ENCODE measurements at places on chromosomes 2 and 18. TPM values are rescaled to one million over a fixed set of nuclear protein-coding genes. Genes with fewer than 3 reads are reported as not detected.

DNA sequence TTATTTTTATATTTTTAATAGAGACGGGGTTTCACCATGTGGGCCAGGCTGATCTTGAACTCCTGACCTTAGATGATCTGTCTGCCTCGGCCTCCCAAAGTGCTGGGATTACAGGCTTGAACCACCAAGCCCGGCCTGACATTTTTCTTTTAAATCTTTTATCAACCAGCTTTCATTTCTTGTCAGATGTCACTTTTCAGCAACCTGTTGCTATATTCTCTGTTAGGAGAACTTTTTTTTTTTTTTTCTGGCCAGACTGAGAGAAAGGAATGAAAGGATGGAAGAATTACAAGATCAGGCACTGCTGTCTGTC lies 146.3 kb downstream of the TGIF1 start:
- no peak for DNase-seq

DNA sequence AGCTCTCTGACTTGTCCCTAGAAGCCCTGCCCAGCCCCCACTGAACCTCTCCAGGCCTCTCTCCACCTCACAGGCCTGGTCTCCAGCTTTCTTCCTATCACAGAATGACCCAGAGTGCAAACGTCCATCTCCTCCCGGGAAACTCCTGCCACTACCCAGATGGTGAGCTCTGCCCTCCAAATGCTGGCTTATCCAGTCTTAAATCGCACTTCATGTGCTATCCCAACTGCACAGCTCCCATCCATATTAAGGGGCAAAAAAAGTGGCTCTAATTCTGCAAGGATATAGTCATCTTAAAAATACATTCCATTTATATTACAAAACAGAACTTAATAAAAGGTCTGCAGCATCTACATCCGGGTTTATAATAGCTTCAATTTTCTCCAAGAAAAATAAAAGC lies 70.8 kb upstream of the CDC42EP3 start:
- DNase-seq, result no peak

GRCh38 chr2:44362207-44363015 lies 664 bp downstream of the CAMKMT start:
- DNase-seq, result no peak

DNA sequence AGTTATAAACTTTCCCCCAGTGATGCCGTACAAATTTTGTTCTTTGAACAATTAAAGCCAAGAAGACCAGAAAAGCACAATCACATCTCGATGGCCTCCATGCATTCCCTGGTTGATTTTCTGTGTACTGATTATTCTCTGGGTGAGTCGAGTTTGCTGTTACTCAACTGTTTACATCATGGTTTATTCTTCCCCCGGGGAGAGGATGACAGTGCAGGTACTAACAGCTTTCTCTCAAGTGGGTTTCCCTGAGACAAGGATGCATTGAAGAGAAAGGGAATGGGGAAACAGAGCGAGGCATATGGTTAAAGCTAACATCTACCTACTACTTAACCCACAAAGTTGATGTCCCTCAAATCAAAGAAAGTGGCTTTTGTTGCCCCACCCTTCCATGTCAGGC lies 410.8 kb upstream of the FANCL start:
- DNase-seq, result no peak

DNA sequence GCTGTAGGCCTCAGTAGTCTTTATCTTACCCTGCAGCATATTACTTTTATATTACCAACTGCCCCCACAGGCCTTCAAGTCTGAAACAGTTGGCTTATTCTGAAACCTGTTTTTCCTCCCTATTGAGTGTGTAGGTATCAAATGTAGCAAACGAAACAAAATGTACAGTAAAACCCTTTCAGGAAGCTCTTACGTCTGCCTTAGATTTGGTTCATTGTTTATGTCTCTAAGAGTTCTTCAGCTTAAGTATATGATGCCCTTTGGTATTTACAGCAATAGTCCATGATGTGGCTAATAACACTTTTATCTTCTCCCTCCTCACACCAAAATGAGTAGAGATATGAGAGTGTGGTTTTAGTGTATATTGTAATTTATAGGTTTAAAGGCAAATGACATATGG lies 108.8 kb downstream of the DOCK10 start:
- DNase-seq, result no peak

- no peak for DNase-seq
These were observed 59.9 kb upstream of the EML6 start for GRCh38 chr2:54663424-54664030.

DNA sequence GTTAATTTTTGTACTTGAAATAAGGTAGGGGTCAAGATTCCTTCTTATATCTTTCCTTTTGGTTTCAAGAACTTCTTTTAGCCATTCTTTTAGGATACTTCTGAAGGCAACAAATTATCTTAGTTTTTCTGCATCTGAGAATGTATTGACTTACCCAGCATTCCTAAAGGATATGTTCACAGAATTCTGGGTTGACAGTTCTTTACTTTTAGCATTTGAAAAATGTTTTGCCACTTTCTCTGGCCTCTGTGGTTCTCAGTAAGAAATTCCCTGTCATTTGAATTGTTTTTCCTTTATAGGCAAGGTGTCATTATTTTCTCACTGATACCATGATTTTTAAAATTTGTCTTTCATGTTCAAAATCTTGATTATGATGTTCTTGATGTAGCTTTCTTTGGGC lies 162.4 kb downstream of the GALNT1 start:
- no peak for DNase-seq

DNA sequence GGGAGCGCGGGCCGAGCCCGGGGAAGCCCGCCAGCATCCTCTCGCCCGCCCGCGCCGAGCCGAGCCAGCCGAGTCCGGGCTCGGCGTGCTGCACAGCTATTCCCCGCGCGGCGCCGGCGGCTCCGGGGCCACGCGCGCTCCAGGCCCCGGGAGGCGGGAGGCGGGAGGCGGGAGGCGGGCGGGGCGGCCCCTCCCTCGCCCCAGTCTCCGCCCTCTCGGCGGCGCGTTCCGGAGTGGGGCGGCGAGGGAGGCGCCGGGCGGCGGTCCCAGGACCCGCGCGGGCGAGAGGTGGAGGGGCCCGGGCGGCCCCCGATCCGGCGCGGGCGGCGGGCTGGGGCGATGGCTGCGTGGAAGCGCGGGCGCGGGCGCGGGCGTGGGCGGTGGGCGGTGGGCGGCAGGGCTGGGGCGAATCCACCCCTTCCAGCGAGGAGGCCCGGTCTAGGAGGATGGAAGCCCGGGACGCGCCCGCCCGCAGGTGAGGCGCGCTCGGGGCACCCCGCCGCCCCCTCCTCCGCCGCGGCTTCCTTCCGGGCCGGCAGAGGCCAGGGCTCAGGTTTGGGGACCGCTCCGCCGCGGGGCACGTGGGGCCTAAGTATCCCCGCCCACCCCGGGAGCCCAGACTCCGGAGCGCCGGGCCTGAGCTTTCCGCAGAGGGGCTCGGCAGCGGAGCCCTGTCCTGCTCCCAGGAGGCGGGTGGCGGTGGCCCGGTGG lies at the start of gene ADCY3:
Gene ADCY3 (minus strand): TSS at position 140 of the 711 bp plus-strand sequence. CDS start 1,250 bp downstream, outside the sequence.
- peak; percentile 93 for DNase-seq

DNA sequence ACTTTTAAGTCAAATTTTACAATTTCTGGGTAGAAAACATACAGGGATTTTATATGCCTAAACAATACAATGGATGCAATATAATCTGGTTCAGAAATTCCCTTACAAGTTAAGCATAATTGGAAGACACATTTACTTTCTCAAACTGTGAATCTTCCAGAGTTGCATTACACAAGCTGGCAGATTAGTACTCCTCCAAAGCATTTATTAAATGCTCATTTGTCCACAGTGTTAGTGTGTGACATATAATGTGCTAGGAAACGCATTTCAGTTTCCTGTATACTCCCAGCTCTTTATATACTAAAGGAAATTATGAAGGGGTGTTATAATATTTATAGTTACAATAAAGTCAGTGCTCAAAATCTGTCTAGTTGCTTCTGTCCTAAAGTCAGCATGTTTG lies 239.0 kb upstream of the FIGN start:
- DNase-seq, result no peak

Gene NEU2
- not detected for total RNA-seq

Gene DUSP11
- 35.8 TPM for total RNA-seq

Gene IL36A
- not detected for total RNA-seq

Gene ELMOD3
- total RNA-seq, result 11.5 TPM

Gene CYP27A1
- 14.3 TPM for total RNA-seq

Gene DLX2
- total RNA-seq, result not detected
